ENCODE measurements at places on chromosomes 1 and 21.

GRCh38 chr1:226223786-226224244 lies 351 bp downstream of the MIXL1 start:
- no peak for DNase-seq

DNA sequence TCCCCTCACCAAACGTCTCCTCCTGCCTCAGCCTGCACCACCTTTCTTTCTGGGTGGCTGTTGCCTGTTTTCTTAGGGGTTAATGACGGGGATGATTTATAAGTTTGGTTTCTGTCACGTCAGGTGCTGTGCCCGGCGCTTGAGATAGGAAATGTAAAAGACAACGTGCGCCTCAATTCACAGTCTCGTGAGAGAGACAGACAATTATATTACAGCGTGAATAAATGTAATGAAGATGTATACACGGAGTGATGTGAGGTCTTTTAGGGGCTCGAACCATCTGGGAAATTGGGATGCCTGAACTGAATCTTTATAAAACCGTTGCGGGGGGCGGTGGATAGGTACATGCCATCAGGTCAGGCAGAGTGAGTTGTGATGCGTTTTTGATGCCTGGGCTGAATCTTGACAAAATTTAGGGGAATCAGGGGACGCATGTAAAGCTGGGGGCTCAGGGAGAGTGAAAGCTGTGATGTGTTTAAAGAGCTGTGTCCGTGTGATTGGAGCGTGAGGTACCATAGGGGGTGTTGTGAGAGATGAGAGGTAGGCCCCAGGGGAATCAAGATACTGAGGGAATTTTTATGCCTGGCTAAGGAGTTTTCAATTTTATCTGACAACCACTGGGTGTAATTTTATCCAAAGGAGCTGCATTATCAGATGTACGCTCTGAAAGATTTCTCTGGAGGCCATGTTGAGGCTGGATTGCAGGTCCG lies 831 bp downstream of the TIPRL start:
- no peak for DNase-seq

DNA sequence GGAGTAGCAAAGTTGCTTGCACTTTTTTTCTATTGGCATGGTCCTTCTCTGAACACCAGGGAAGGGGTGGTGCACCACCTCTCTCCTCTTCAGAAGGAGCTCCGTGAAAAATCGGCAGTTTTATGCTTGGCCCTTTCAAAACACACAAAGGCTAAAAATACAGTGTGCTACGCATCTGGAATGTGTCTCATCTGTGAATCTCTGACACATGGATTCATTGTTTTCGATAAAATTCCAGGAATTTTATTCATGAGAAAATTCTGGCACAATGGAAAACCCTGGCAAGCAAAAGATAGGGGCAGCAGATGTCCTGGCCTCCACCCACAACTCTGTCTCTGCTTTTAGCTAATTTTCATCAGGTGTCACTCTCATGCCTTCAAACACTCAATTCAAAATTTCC lies 42.9 kb downstream of the ERG start:
- DNase-seq: no peak

GRCh38 chr1:29384496-29385015 lies 148.2 kb downstream of the PTPRU start:
- no peak for DNase-seq

GRCh38 chr21:43304621-43305335 lies 122.2 kb downstream of the SIK1 start:
- DNase-seq: no peak

- no peak for DNase-seq
Observed at GRCh38 chr1:53048960-53049573, 12.9 kb upstream of the PODN start.

DNA sequence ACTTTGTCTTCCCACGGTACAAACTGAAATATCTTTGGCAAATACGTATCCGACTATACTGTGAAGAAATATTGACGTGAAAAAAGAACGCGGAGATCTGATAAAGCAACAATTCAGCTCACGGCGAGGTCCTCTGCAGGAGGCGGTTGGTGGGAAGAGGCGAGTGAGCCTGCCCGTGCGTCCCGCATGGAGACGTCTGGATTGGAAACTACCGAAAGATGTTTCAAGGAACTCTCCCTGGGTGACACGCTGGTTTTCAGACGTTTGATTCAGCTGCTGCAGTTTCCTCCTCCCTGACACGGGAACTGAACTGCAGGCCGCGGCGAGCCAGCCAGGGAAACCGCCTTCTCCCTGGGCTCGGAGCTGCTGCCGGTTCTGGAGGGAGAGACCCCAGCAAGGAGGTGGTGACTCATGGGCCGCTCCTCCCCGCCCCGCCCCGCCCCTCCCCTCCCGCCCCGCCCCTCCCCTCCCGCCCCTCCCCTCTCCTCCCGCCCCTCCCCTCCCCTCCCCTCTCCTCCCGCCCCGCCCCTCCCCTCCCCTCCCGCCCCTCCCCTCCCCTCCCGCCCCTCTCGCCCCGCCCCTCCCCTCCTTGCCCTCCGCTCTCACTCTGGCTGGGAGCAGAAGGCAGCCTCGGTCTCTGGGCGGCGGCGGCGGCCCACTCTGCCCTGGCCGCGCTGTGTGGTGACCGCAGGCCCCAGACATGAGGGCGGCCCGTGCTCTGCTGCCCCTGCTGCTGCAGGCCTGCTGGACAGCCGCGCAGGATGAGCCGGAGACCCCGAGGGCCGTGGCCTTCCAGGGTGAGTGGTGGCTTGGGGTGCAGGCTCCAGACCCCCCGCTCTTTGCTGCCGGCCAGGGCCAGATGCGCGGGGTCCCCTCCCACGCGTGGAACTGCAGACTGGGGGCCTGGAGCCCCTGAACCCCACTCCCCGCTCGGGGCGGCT lies at the start of gene COL6A1:
Gene COL6A1 (plus strand): TSS at position 620 of the 941 bp plus-strand sequence. CDS start 81 bp downstream, at position 701.
- DNase-seq: peak; percentile 21

- no peak for DNase-seq
Observed at GRCh38 chr1:240058049-240058448, 33.6 kb upstream of the FMN2 start.

GRCh38 chr1:230076121-230076520 lies 9.1 kb downstream of the GALNT2 start:
- DNase-seq: no peak

GRCh38 chr1:25485536-25486411 lies 55.1 kb downstream of the MACO1 start:
- DNase-seq: no peak

DNA sequence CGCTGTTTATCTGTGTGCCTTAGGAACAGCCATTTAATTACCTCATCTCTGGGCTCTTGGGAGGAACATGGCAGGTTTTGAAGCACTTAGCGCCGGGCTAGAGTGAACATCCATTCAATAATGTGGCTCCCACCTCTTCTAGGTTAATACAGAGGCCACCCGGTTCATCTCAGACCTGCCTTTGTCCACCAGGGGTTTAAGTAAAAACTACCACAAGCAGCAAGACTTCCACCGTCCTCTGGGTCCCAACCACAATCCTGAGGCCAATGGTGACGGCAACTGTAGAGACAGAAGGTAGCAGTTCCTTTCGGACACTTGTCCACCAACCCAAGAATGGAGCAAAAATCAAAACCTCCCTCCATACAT lies 924 bp upstream of the DDOST start:
- DNase-seq: no peak

DNA sequence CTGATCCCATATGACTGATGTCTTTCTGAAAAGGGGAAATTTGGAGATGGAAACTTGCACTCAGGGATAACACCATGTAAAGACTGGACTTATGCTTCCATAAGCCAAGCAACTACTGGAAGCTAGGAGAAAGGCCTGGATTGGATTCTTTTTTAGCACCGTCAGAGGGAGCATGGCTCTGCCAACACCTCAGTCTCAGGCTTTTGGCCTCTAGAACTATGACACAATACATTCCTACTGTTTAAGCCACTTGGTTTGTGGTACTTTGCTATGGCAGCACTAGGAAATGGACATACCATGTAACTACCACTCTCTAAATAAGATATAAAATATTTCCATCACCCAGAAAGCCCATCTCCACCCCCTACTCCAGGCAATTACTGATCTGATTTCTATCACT lies 139.7 kb downstream of the CYYR1 start:
- no peak for DNase-seq

GRCh38 chr1:203593723-203594122 lies 32.9 kb upstream of the ATP2B4 start:
- DNase-seq: peak; percentile 26

DNA sequence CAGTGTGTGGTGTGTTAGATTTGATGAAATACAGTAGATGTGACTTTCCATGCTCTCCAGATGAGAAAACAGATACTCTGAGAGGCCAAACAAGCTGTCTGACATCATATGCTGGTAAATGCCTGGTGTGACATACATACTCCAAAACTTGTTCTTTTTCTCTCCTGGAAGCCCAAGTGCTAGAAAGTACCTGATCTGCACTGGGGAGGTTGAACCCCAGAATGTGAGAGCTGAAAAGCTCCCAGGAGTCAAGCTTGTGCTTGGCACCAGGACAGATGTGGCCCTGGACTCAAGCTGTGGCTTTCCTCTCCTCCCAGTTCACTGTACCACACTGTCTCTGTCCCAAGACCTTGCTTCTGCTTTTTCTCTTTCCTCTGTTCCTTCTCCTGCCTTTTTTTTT lies 389.0 kb upstream of the USP24 start:
- DNase-seq: no peak

DNA sequence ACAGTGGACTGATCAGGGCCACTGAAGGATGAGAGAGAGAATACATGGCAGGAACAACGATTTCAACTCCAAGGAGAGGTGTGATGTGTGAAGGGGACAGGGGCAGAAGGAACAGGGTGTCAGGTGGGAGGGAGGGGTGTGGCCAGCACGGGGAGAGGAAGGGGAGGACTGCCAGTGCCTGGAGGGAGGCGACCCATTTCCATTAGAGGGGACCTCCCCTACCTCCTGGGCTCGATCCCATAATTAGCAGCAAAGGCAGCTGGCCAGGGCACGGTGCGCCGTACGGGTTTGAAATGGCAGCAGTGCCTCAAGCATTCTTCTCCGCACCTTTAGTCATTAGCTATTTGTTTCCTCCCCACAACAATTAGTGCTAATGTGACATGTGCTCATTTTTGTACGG lies 22.7 kb downstream of the CRYAA start:
- DNase-seq: no peak

- no peak for DNase-seq
Observed at GRCh38 chr21:14557413-14557812, 11.3 kb upstream of the SAMSN1 start.

- DNase-seq: no peak
Observed at GRCh38 chr1:174812656-174813055, 187.1 kb upstream of the CACYBP start.

DNA sequence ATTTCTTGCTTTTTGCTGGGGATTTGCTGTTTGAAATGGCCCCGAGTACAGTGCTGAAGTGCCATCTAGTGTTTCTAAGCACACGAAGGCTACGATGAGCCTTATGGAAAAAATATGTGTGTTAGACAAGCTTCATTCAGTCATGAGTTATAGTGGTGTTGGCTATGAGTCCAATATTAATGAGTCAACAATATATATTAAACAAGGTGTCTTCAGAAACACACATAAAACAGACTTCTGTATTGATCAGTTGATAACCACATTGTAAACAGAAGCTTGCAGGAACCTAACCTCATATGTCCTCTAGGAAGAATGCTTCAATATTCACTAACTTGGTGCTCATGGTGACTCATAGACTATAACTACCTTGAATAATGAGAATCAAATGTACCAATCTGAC lies 1.7 kb upstream of the GJB5 start:
- no peak for DNase-seq

GRCh38 chr1:63148825-63149645 lies 173.3 kb upstream of the FOXD3 start:
- DNase-seq: no peak

- DNase-seq: no peak
Observed at GRCh38 chr1:183632964-183633363, 2.6 kb downstream of the ARPC5 start.

GRCh38 chr1:15436881-15437442 lies 1.3 kb upstream of the CTRC start:
- DNase-seq: no peak

DNA sequence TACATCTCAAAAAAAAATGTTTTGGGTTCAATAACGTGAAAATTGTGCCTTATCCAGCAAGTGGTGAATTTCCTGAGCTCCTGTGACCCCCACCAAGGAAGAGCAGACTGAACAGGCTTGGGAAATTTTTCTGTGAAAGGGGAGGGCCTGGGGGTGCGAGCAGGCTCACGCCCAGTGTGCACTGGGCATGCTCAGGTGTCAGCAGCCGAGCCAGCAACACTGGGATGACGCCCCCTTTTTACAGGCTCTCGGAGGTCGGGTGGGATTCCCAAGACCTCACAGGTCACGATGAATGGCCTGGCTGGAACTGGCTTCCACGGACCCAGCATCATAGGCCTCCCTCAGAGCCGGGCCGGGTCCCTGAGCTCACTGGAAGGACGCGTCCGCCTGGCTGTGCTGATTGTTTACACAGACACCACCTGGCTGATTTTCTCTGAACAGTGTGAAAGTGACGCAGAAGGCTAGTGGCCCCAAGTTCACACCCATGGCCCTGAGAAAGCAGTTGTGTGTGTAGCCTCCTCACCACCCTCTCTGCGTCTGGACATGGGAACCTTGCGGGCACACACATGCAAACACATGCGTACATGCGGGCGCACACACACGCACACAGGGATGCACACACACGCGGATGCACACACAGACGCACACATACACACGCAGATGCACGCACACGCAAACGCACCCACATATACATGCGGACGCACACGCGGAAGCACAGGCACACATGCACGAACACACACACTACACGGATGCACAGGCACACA lies 9.2 kb downstream of the CSTB start:
- no peak for DNase-seq

DNA sequence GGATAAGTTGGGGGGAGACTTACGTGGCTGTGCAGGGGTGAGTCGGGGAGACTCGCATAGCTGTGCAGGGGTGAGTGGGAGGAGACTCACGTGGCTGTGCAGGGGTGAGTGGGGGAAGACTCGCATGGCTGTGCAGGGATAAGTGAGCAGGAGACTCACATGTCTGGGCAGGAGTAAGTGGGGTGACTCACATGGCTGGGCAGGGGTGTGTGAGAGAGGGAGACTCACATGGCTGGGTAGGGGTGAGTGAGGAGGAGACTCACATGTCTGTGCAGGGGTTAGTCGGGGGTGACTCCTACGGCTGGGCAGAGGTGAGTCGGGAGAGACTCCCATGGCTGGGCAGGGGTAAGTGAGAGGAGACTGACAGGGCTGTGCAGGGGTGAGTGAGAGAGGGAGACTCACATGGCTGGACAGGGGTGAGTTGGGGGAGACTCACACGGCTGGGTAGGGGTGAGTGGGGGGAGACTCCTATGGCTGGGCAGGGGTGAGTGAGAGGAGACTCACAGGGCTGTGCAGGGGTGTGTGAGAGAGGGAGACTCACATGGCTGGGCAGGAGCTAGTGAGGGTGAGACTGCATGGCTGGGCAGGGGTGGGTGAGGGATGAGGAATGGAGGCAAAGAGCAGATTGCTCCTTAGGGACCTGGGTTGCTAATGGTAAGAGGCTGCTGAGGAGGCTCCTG lies 56.0 kb upstream of the ABCG1 start:
- DNase-seq: no peak

DNA sequence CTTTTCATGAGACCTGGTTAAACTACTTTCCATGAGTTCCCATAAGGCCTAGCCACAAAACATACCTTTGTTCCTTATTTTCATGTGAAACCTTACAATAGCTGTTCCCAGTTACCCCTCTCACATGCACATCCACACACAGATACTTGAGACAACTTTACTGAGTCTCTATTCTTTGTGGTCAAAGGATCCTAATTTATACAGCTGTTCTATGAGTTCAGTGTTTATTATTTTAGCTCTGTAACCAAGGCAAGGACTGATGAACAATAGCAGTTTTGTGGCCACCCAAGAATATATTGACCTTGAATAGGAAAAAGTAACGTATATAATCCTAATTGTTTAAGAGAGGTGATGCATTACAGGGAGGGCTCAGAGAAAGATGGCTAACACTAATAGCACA lies 160.5 kb upstream of the CACYBP start:
- no peak for DNase-seq

Data from stimulated activated CD4-positive, alpha-beta T cell treated with anti-CD3 and anti-CD28 coated beads, Interleukin-1b, Interleukin-23, amount 100 ng/mL, for 1 hour (primary cell).